ENCODE measurements at places on chromosomes 3 and 15. TPM values are rescaled to one million over a fixed set of nuclear protein-coding genes. Genes with fewer than 3 reads are reported as not detected.

DNA sequence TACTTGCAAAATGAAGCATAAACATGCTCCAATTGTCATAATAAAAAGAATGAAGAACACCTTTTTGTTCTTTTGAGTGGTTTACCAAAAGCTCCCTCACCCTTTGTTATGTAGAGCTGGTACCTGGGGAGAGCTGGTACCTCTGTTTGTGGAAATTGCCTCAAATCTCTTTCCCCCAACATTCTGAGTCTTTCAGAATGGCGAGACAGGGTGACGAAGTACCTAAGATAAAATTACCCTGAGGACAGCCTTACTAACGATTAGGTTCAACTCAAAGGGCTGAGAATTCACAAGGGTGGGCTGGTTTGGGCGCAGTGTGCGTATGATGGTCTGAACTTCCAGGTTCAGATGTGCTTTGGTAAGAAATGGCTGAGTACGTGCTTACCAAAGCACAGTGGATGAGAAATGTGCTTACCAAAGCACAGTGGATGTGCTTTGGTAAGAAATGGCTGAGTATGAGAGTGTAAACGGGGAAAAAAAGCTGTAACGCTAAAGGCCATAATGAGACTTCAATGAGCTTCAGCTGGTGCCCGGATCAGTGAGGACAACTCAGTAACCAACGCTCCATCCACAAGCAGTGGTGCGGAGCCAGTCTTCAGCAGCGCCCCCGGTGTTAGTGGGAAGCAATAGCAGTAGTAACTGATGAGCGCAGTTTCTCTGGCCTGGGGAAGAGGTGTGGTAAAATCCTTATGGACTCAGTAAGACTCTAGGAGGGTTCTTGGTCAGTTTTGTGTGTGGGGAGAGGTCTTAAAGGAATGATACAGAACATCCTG, 72.3 kb upstream of the LRIG1 start:
- no peak for DNase-seq

DNA sequence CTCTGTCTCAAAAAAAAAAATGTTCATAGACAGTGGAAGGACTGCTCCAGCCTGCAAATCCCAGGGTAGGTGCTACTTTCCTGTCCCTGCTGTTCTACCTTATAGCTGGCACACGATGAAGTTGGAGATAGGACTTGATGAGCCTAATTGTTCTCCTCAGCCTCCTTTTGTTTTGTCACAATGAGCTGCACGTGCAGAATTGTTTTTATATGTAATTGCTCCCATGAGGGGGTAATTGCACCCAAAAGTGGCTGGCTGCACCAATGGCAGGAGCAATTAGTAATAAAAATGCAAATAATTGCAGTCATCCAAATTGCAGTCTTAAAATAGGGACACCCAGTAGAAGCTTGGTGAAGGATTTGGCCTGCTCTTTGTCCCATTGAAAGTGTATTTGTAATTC, 63.0 kb upstream of the PFN2 start:
- no peak for DNase-seq

DNA sequence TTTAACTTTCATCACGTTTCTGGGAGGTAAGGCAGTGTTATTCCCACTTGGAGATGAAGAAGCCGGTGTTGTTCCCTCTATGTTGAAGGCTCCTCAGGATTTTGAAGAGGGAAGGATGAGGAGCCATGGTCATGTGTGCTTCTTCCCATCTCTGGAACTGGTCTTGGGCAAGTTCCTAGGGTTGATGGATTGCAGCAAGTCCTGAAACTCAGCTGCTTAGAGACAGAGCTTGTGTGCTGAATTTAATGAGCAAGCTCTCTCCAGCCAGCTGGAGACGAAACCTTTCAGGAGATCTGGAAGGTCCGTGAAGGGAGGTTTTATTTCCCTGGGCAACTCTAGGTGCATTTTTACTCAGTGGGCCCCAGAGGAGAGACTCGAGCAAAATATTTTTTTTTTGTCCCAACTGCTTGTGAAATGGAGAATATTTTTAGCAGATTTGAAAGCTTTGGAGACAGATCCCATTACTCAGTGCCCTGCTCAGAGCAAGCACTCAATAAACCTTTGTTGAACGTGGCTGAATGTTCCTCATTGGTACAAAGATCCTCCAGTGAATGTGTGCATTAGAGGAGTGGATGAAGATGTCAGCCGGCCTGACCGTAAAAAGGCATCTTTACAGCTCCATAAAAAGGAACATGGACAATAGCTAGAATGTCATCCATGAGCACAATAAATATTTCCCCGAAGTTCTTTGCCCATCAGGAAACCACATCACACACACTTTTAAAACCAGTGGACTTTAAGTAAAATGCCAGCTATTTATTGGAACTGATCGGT, 55.6 kb upstream of the RGMA start:
- no peak for DNase-seq

- DNase-seq, result no peak
Observed at GRCh38 chr15:52164631-52165265, 26.4 kb downstream of the GNB5 start.

- DNase-seq, result peak; percentile 52
Observed at GRCh38 chr3:161096771-161097367, 8.3 kb downstream of the B3GALNT1 start.

GRCh38 chr3:113736548-113737089, 9.4 kb downstream of the NAA50 start:
- no peak for DNase-seq

GRCh38 chr3:136657526-136657925, 94.7 kb downstream of the STAG1 start:
- DNase-seq, result no peak

DNA sequence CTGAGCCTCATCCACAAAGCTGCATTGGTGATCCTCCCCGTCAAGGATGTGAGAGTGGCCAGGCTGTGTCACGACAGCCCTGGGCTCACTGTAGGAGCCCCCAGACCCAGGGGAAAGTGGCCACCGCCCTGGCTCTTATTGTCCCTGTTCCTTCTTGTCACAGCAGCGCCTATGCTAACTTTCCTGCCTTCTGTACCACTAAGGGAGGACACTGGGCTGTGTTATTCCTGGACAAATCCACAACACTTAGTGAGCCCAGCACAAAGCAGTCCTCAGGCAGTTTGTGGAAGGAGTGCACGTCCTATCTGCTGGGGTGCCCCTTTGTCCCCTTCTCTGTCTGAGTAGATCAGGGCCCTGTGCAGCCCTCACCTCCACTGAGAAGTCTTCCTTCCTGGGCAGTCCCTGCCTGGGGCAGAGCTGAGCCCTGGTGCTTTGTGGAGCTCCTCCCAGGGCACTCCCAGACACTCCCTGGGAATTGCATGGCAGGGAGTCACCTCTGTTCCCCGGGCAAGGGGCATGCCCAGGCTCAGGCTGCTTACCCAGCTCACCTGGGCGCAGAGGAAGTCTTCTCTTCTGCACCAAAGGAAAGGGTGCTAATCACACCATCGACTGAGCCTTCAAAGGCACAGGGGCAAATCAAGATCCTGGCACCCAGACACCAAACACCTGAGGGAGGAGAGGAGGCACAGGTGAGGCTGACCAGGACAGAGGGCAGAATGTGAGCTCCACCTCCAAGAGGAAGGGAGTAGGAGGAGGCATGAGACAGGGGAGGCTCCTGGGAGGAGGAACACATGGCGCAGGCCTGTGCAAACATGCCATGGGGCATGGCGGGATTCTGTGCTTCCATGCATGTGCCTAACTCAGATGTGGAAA, 138.7 kb downstream of the KLF13 start:
- DNase-seq, result no peak

- no peak for DNase-seq
Observed at GRCh38 chr15:82910721-82911120, 41.8 kb downstream of the HOMER2 start.

GRCh38 chr15:36589971-36590370, 10.5 kb downstream of the CDIN1 start:
- no peak for DNase-seq

DNA sequence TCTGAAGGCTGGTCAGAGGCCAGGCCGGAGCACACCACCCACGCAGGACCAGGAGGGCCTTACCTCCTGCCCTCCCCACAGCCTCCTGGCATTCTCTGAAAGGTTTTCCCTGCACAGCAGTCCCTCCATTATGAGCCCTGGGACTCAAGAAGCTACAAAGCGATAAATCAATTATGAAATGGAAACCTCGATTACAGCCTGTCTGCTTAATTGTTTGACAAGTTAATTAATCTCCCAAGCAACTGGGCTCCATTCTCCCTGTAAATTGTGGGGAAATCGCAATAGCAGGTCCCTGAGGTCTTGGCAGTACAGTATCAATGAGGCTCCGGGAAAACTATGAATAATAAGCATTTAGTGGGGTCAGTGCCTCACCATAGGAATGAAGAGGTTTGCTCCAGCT, 683.5 kb downstream of the NTRK3 start:
- no peak for DNase-seq

DNA sequence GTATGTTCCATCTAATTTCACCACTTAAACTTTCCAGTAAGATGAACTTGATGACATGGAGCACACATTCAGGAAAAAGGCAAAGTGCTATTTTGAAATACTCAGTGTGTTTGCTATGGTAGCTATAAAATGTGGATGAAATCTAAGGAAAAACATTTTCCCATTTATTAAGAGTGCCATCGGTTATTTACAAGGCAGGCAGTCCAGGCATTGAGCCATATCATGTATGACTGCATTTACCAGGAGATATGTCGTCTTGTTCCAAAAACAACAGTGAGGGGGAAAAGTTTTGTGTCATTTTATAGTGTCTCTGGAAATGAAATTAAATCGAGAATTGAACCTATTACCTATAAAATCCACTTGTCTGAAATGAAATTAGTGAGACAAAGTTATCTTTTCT, 13.7 kb downstream of the ANXA2 start:
- no peak for DNase-seq

- DNase-seq, result no peak
Observed at GRCh38 chr3:53695324-53695690, 150.9 kb downstream of the CHDH start.

DNA sequence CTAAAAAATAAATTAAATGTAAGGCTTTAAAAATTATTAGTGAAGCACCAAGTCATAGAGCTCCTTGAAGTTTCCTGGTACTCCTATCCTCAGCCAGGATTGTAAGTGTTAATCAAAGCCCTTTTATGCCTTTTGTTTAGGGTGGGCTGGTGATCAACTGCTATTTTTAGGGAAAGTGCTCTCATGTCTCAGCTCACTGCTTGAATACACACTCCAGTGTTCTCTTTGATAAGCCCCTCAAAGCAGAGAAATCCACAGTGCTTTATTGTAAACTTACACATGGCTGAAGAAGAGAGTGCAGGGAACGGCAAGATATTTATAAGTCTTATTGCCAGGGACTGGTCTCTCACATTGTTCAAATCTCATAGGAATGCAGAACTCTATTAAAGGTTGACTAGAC, 156.4 kb upstream of the AZI2 start:
- no peak for DNase-seq

DNA sequence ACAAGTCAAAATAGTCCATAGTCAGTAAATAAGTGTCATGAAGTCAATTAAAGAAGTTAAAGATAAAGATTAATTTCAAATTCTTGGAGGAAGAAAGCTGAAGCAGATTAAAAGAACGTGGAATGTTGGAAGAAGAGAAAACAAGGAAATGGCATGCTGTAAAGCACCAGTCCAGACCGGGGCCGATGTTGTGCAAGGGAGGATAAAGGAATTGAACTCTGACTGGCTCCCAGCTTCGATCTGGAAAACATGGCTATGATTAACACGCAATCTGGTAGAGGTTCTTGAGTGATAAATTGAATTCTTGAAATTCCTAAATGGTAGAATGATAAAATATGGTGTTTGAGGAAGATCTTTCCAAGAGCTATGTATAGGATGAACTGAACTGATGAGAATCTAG, 194.4 kb downstream of the MEIS2 start:
- no peak for DNase-seq

DNA sequence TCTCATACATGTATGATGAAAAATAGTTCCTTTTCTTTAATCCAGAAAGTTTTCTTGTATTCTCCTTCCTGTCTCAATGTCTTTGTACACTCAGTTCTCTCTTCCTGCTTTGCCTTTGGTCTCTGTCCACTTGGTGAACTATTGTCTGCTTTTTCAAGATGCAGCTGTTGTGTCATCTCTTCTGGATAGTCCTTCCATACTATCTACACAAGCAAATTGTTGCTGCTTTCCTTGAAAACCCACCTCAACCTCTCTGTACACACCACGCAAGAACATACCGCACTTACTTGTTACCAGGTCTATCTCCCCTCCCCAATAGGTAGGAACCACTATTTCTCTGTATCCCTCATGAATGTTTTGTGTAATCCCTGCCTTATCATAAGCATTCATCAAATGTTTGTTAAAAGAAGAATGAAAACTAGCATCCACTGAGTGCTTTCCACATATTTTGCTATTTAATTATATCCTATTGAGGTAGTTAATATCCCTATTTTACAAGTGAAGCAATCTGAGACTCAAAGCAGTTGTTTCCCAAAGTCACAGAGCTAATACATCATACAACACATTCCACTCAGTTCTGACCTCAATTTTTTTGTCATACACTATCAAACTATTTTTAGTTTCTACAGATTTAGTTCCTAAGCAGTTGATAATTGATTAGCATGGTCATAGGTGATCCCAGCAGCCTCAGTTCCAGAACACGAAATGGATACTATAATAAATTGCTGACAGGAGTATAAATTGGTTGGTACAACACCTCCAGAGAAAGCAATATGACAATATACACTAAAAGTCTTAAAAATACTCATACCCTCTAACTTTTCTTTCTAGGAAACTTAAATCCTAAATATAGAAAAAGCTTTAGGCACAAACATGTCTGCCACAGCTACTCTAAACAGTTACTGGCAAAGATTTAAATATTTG, 19.6 kb downstream of the HACL1 start:
- DNase-seq, result no peak

DNA sequence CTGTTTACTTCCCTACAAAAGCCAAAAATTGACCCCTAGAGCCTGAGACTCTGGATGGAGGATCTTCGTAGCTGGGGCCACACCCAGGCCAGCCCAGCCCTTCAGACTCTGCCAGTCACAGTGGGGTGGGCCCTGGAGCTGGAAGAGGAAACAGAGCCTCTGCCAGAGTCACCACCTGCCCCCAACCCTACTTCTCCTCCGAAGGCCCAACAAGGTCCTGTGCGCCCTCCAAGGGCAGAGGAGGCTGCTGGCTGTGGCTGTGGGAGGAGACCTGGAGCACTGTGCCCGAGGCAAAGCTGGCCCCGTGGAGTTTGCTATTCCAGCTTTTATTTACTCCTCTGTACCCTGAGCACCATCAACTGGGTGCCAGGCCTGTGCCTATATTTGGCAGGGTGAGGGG, 19.0 kb downstream of the CISH start:
- DNase-seq, result no peak

GRCh38 chr3:168094877-168095610, 680 bp downstream of the GOLIM4 start:
- peak; percentile 83 for DNase-seq

GRCh38 chr3:39317571-39318169, 11.8 kb upstream of the CCR8 start:
- no peak for DNase-seq

Gene CIDEC
- total RNA-seq, result 510 TPM

Gene CFAP20DC
- not detected for total RNA-seq

Gene RPLP1
- 367 TPM for total RNA-seq

Gene FEZF2
- not detected for total RNA-seq

Gene SMCO1
- not detected for total RNA-seq

Gene CCDC39
- total RNA-seq, result not detected
